ENCODE measurements at places on chromosomes 1 and 21.

GRCh38 chr1:241672301-241672700 is 20.2 kb downstream of the WDR64 start:
- no peak for DNase-seq

DNA sequence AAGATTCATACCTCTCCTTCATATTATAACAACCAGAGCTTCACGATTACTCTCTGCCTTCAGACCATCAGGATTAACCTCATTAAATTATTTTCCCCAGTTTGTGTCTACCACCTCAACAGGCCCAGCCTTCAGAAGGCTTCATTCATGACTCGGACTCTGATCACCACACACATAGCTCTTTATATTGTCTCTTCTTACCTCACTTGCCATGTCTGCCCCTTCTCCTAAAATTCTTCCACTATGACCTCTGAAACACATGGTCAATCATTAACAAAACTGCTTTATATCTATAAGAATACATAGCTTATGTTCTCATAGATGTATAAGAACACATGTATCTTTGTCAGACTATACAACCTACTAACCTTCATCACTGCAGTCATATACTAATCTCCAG is 79.8 kb downstream of the USP1 start:
- no peak for DNase-seq

DNA sequence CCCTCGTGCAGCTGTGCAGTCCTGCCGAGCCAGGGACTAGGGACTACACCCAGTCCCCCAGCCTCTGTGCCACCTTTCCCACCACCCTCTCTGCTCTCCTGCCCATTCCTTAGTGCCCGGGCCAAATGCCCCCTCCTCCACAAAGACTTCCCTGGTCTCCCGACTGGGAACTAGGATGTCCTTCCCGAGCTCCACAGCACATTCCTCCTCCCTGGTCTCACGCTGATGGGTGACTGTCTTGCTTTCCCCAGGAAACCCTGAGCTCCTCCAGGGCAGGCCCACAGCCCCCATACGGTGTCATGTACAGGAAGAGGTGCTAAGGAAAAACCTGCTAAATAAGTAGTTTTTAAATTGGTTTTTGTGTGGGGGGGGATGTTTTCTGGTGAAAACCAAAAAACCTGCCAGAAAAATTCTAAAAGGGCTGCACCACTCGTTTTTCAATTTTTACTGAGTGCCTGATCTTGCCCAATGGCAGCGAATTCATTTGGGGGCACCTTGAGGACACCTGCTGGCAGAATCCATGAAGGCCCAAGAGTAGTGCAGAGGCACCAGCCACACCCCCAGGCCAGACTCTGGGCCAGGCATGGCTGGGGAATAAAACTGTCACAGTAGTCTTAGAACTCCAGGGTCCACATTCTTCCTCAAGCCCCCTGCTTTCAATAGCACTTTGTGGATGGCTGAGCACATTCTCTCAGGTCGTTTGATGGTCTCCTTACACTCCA is 50.4 kb downstream of the GLIS1 start:
- peak; percentile 45 for DNase-seq

GRCh38 chr1:12513181-12513580 is 104.8 kb downstream of the DHRS3 start:
- no peak for DNase-seq

GRCh38 chr1:48715921-48716320 is 60.8 kb downstream of the BEND5 start:
- no peak for DNase-seq
